EH (cell line): ENCODE measurements at places on chromosomes 12 and 14.

- peak; percentile 16 for DNase-seq
Observed at GRCh38 chr12:112183141-112184021, 58.0 kb downstream of the TRAFD1 start.

DNA sequence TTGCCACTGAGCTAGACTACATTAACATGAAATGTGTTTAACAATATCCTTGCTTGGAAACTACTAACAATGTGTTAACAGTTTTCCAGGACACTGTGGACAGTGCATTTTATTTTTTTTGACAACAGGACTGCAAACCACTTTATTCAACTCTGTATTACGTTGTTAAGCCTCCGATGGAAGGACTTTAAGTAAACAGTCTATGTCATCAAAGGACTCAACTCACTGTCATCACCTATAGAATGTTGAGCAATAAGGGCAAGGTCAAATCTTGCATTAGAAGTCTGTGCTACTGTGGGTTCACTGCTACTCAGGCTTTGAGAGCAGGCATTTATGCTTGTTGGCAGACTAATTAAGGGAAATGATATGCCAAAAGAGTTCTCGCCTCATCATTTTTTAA lies 483.7 kb downstream of the FLRT2 start:
- no peak for DNase-seq

DNA sequence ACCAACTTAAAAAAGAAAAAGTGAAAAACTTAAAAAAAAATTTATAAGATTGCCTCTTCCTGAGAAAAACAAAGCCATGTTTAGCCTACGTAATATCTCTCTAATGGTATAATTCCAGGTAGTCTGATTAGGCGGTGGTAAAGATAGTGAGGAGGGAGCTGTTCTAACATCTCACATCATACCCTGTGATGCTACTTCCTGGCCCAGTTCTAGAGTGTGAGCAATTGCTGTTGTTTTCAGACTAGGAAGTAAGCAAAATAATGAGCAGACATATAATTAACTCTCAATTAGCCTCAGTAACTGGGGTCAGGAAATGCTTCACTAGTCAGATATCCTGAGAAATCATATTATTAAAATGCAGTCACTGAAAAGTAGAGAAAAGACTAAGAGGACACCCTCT lies 113.9 kb downstream of the PHLDA1 start:
- DNase-seq = no peak

GRCh38 chr14:93788543-93789227 lies 400 bp upstream of the PRIMA1 start:
- DNase-seq = no peak

GRCh38 chr12:101862245-101862644 lies 15.1 kb upstream of the DRAM1 start:
- peak; percentile 79 for DNase-seq

GRCh38 chr12:11859705-11860425 lies 210.4 kb downstream of the ETV6 start:
- no peak for DNase-seq

DNA sequence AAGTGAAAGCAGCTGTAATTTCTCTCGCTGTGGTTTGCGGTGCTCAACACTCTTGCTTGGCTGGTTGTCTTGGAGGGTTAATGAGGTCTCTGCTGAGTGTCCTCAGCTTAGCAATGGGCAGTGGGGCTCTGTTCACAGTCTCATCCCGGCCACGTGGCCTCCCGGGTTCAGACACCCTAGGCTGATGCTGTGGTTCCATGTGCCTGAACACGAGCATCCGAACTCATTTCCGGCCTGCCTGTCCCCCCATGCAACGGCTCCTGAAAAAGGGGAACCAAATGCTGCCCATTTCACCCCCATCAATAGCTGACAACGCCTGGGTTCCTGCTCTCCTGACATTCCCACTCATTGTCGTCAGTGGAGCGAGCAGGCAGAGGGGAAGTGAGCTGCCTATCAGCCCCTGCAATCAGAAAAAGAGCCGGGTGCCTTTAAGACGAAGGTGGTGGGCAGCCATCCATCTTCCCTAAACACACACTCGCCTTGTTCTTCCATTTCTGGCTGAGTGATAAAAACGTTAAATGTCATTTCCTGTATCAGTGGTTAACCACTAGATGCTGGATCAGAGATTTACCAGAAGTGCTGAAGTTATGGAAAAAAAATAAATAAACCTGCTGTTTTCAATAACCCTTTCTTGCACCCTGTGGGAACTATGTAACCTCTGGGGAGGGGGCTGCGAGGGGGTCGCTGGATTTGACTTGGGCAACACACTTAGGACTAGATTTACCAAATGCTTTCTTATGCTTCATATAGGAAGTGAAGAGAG lies 60.3 kb upstream of the BCL2L14 start:
- DNase-seq = peak; percentile 71
